ENCODE measurements at places on chromosomes 1 and 21.

DNA sequence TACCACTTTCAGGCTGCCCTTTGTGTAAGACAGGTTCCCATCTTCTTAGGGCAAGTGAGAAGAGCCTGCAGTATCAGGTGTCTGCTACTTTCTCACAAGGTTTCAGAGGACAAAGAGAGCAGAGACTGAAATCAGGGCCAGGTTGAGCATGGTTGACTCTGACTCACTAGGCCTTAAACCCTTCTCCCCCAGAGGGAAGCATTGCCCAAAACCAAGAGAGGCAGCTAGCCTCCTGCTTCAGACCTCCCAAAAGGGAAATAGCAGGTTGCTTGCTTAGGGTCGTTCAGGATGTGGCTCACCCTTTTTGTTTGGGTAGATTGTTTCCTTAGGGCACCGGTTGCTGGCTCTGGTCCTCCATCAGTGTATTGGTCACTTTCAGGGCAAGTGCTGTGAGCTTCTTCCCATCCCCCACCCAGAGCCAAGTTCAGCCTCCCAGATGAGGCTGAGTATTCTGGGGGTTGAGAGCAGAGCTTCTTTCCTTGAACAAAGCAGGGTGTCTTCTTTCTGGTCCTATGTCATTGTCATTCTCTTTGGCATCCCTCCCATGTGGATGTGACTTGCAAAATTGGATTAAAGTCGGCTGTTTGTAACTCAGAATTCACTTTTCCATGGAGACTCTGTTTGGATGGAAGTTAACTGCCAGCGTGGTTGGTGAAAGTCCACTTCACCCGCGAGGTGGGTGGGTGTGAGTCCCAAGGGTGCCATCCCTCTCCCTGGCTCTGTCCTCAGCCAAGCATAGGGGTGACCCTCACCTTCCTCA lies 55.5 kb upstream of the GALNT2 start:
- no peak for DNase-seq

DNA sequence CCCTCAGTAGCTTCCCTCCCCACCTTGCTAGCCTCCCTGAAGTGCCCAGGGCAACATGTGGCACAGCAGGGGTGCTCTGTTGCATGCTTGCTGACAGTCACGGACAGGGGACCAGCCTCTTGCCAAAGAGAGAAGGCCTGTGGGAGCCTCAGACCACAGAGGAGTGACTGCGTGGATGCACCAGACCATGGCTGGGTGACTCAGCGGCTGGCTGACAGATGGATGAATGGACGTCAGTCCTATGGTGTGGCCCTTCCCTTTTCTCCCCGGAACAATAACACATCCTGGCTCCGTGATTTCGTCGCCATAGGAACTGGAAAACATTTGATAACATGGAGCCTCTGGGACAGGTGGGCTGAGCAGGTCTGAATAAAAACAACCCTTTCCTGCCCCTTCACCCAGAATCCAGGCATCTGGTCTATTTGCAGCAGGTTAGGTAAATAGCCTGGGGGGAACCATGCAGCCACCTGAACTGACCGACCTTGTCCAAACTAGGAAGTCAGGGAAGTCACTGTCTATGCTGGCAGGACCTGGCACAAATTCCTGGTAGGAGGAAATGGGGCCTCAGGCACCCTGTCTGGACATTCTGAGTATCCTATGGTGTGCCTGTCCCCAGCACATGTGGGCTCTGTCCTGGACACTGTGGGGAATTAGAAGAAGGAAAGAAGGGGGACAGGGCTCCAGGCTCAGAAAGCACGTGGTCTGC lies 53.3 kb downstream of the NENF start:
- peak; percentile 96 for DNase-seq

DNA sequence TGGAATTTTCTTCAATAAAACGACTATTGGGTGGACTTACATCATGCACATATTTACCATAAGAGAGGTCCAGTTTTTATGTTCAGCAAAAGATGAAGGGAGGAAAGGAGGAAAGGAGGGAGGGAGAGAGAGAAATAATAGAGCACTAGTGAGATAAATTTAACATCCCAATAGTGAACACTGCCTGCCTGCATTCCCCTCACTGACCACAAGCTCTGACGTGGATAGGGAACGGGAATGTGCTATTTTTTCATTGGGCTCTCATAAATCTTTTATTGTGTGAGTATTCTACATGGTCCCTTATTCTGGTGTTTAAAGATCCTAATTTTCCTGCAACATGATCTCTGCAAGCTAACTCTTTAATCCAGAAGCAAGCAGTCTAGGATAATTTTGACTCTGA lies 82.1 kb downstream of the TTC3 start:
- no peak for DNase-seq

GRCh38 chr1:107183011-107183410 lies 42.2 kb downstream of the NTNG1 start:
- DNase-seq = peak; percentile 12

- no peak for DNase-seq
These were observed 3.1 kb downstream of the WNT4 start for GRCh38 chr1:22139817-22140216.

- no peak for DNase-seq
These were observed 114.4 kb downstream of the CLEC20A start for GRCh38 chr1:178382372-178382771.

GRCh38 chr1:192702212-192702902 lies 66.4 kb downstream of the RGS13 start:
- peak; percentile 79 for DNase-seq

Measured in GM23248 (cell line).